Activated CD8-positive, alpha-beta memory T cell treated with anti-CD3 and anti-CD28 coated beads for 48 hours (primary cell): ENCODE measurements at places on chromosomes 6 and 20.

- no peak for DNase-seq
Observed at GRCh38 chr6:139164001-139164400, 29.1 kb downstream of the HECA start.

DNA sequence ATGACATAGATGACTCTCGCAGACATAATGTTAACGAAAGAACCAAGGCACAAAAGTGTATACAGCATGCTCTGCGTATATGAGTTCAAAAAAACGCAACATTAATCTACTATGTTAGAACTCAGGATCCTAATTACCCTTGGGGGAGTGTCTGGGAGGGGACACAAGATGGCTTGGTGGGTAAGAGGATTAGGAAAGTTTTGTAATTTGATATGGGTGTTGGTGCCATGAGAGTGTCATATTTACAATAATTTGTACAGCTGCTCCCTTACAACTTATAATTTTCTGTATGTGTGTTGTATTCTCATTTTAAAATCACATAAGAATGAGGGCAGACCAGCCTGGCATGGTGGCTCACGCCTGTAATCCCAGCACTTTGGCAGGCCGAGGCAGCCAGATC, 38.6 kb downstream of the TFEB start:
- DNase-seq = no peak

- no peak for DNase-seq
Observed at GRCh38 chr6:30763155-30763617, 18.8 kb upstream of the IER3 start.

GRCh38 chr20:62603907-62604785, 38.2 kb upstream of the SLCO4A1 start:
- DNase-seq = no peak

DNA sequence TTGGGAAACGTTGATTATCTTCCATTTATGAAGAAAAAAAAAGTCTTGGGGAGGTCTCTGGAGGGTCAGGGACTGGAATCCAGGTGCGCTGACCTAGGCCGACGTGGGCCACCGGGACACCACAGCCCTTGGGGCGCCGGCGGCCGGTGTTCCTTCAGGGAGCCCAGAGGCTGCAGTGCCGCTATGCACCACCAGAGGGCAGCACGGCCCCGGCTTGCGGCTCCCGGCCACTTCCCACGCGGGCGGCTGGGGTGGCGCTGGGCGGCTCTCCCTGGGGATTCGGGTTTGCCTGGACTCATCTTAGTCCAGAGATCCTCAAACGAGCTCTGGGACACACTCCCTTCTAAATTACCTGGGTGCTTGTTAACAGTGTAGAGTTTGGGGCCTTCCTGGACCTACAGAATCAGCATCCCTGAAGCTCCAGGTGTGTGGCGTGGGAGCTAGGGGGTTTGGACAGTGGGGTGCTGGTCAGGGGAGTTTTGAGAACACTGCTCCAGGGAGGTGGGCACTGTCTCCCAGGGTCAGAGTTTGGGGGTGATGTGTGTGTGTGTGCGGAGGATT, 23.0 kb upstream of the GTSF1L start:
- peak; percentile 95 for DNase-seq

DNA sequence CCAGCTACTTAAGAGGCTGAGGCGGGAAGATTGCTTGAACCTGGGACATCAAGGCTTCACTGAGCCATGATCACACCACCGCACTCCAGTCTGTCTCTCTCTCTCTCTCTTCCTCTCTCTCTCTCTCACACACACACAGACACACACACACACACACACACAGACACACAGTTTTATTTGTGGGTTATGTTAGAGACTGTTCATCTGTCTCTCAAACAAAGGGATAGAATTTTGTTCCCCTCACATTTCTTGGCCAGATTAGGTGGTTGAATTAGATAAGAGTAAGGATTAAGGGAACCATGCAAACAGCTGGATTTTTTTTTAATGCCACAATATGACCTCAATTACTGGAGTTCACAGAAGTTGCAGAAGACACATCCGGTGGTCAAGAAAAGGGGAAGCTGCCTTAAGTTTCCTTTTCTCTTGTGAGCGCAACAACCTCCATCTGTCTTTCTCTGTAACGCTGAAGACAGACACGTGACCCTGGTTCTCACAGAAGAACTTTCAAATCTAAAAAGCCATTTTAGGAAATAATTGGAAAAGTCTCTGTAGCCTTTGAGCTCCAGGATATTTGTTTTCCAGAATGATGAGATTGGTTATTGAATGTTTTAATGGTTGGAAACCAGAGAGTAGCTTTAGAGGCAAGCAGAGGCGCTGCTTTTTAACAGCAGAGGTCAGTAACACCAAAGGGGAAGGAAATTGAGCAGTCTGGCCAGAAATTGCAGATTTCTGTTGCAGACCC, 32.9 kb upstream of the LGSN start:
- no peak for DNase-seq

GRCh38 chr6:14470101-14470500, 352.5 kb downstream of the CD83 start:
- no peak for DNase-seq

GRCh38 chr6:137357263-137357947, 136.8 kb downstream of the OLIG3 start:
- no peak for DNase-seq

GRCh38 chr6:160253714-160254113, 4.9 kb downstream of the SLC22A2 start:
- no peak for DNase-seq

DNA sequence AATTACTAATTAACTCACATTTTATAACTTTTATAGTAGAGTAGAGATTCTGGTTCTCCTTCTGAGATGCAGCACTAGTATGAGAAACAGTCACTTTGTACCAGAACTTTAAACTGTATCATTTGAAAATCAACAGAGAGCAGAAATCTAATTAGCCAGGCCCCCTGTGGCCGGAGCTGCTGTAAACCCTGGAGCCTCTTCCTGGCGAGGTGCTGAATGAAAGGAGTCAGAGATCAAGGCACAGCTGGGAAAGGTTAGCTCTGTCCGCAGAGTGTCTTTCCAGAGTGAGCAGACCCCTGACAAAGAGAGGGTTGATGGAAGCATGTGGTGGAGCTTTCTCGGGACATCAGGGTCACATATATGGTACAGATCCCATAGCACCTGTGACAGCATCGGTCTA, 703.8 kb downstream of the RFPL4B start:
- DNase-seq = no peak

GRCh38 chr6:106163446-106163965, 77.4 kb downstream of the PRDM1 start:
- DNase-seq = no peak

DNA sequence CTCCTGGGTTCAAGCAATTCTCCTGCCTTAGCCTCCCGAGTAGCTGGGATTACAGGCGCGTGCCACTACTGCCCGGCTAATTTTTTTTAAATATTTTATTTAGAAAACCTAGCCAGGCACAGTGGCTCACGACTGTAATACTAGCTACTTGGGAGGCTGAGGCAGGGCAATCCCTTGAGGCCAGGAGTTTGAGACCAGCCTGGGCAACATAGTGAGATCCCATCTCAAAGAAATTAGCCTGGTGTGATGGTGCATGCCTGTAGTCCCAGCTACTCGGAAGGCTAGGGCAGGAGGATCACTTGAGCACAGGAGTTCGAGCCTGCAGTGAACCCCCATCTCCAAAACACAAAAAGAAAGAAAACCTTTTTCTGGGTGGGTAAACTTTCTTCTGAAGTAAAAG, 2.4 kb downstream of the SLC44A4 start:
- DNase-seq = no peak

DNA sequence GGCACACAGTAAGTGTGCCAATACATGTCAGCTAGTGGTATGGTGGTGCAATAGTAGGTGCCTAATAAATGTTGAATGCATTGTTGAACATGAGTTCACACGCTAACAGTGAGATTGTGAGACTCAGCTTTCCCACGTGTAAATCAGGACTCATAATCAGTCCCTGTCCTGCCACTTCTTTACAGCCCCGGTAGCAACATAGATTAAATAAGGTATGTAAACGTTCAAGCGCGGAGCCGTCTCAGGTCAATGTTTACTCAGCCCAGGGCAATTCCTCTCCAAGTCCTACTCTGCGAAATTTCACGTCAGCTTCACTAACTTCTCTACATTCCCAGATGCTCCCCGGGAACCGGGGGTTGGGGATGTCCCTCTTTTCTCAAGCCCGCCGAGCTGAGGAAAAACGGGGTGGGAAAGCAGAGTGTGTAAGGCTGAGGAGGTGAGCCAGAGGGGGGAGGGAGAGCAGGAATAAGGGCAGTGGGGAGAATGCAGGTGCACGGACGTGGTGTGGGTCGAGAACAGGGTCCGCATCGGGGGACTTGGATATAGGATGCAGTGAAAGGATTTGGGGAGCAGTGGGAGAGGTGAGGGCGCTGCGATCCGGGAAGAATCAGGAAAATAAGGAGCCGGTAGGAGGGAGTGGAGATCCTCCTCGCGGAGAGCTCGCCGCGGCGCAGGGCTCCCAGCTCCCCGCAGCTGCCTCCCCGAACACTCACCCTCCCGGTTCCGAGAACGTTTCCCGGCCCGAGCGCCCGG, 544 bp upstream of the TP53INP2 start:
- no peak for DNase-seq

DNA sequence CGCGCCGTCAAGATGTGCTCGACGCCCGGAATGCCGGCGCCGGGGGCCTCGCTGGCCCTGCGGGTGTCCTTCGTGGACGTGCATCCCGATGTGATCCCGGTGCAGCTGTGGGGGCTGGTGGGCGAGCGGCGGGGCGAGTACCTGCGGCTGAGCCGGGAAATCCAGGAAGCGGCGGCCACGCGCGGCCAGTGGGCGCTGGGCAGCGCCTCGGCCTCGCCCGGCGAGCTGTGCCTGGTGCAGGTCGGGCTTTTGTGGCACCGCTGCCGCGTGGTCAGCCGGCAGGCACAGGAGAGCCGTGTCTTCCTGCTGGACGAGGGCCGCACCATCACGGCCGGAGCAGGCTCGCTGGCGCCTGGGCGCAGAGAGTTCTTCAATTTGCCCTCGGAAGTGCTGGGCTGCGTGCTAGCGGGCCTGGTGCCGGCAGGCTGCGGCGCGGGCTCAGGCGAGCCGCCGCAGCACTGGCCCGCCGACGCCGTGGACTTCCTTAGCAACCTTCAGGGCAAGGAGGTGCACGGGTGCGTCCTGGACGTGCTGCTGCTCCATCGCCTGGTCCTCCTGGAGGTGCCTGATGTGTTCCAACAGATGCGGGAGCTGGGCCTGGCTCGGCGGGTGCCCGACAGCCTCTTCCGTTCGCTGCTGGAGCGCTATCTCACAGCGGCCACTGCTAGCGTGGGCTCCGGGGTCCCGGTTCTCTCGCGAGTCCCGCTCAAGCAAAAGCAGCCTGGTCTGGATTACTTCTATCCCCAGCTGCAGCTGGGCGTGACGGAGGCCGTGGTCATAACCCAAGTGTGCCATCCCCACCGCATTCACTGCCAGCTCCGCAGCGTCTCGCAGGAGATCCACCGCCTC, 656 bp downstream of the TDRD6 start:
- DNase-seq = no peak

DNA sequence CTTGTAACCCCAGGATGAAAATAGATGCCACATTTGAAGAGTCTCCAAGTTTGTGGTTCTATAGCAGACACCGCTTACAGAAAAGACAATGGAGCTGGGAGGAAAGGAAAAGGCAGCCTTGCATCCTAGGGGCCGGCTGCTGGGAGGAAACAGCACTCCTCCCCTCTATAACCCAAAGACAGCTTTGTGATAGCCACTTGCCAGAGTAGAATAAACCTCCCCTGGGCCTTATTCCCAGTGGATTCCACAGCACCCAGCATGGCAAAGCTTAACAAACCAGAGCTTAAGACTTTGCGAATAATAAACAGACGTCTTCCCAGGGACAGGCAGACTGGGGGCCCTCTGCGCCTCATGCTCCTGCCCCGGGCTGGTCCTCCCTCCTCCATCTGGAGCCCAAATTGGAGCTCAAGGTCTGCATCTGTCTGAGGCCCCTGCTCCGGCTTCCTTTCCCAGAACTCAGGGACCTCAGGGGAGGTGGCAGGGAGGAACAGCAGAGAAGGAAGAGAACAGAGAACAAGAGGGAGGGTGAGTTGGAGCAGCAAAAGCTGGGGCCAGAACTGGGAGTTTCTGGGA, 8.8 kb upstream of the TAF8 start:
- no peak for DNase-seq

DNA sequence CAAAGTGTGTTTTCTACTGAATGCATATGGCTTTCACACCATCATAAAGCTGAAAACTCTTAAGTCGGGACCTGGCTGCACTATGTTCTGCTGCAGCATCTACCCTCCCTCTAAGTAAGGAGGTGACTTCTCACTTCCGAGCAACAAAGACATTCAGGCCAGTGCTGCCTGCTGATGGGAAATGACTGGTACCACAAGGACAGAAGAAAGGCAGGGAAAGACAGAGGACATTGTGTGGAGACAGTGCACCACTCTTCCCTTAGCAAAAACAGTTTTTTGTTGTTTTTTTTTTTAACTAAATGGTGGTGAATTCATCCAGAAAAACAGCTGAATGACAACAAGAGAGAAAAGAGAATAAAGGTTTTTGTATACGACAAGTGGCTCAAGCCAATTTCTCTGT, 81.5 kb downstream of the MAP7 start:
- DNase-seq = no peak

DNA sequence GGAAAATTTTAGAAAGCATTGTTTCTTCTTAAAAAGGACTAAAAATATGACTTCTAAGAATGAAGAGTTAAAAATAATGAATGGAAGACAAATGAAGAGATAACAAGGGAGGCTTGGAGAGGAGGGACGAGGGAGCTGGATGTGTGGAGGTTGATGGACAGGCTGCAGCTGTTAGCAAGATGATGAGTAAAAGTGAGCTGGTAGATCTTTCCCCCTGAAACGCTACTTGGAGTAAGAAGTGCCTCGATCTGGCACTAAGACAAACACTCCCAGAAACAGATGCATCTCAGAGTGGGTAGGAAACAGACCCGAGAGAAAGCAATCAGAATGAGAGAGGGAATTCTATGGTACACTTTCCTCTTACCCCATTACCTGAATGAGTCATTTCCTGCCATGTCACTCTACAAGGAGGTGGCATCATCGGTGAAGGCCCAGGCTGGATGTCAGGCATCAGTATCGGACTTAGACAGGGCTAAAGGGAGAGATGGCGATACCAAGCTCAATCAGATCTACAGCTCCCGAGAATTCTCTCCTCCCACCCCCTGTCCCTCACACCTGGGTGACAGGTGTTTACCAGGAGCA, 154.1 kb upstream of the BMP2 start:
- no peak for DNase-seq

DNA sequence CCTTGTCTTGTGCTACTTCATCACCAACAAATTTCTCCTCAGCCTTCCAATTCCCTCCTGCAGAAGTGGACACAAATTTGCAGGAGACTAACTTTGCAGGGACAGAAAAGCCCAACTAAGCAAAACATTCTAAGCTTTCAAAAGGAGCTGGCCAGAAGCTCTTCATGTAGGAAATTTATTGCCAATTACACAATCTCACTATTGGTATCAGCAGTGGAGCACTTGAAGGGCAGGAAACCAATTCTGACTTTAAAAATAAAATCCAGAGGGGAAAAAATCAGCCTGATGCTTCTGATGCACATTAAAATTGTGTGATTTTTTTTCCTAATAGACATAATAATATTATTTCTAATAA, 193.3 kb downstream of the LY86 start:
- DNase-seq = no peak

DNA sequence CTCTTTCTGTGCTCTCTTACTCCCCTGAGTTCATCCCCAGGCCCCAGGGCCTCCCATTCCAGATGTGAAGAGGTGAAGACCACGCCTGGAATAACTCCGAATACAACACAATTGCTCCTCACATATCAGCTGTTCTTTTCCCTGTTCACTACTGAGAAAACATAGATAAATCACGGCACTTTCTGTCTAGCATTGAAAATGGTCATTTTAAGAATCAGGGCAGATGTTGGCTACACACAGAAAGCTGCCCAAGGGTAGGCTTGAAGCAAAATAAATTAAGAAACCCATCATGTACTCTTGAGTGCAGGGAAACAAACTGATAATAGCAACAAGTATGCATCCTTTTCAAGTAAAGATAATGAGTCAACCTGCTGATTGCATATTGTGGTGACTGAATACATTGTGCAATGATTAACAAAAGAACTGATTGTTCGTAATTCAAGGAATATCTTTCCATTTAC, 382.5 kb downstream of the PRKN start:
- no peak for DNase-seq
